Skeletal muscle cell (primary cell): ENCODE measurements at places on chromosomes 11 and 22.

GRCh38 chr11:128341280-128342248, 245.8 kb downstream of the ETS1 start:
- no peak for DNase-seq

DNA sequence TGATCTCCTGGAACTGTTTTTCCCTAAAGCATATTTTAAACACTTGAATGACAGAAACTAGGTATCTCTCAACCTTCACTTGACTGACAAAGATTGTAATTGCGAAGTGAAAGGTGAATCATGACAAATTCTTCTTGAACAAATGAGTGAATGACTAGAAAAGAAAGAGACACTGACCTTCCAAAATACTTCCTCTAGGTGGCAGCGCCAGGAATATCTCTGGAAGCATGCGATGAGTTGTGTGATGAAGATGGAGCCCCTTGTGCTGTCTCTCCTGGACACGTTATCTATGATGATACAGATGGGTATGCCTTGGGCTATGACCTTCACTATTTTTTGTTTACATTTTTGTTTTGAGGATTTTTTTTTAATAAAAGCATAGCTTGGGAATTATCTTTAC, 7.0 kb upstream of the CASP12 start:
- no peak for DNase-seq

- no peak for DNase-seq
These were observed 35.3 kb downstream of the PPP6R3 start for GRCh38 chr11:68495872-68496271.

DNA sequence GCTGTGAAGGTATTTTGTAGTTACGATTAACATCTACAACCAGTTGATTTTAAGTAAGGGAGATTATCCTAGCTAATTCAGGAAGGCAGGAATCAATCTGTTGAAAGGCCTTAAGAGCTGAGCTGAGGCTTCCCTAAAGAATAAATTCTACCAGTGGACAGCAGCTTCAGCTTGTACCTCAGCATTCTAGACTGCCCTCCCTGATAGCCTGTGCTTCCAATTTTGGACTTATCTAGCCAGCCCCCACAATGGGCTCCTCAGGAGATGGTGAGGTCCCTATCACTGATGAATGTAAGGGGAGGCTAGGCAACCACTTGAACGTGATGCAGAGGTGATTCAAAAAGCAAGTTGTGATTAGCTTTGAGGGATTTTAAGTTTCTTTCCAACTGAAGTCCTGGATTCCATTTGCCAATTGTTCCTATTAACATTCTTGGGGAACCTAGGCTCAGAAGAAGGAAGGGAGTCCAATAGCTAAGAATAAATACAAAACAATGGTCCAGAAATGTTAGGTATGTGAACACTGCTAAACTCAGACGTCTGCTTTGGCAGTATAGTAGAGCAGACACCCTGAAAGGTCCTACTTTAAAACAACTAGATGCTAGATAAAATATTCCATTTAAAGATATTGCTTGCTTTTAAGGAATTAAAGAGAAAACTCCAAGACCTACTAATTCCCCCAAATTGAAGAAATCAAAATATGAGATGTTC, 404.3 kb upstream of the TENM4 start:
- no peak for DNase-seq

DNA sequence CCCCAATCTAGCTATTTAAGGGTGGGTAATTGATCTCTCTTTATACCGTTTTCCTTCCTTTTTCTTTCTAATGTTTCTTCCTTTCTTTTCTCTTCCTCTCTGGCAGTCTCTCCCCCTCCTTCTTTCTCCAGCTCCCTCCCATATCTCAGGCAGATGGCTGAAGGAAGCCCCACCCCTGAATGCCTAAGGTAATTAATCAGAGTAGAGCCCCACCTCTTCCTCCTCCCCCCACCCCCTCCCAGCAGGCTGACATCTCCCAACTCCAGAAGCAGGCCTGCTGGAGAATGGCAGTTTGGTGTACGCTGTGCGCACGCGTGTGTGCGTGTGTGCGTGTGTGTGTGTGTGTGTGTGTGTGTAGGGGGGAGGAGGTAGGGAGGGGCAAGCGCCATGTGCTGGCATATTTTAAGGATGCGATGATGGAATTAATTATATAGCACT, 122.6 kb downstream of the APOL5 start:
- DNase-seq: peak; percentile 97

DNA sequence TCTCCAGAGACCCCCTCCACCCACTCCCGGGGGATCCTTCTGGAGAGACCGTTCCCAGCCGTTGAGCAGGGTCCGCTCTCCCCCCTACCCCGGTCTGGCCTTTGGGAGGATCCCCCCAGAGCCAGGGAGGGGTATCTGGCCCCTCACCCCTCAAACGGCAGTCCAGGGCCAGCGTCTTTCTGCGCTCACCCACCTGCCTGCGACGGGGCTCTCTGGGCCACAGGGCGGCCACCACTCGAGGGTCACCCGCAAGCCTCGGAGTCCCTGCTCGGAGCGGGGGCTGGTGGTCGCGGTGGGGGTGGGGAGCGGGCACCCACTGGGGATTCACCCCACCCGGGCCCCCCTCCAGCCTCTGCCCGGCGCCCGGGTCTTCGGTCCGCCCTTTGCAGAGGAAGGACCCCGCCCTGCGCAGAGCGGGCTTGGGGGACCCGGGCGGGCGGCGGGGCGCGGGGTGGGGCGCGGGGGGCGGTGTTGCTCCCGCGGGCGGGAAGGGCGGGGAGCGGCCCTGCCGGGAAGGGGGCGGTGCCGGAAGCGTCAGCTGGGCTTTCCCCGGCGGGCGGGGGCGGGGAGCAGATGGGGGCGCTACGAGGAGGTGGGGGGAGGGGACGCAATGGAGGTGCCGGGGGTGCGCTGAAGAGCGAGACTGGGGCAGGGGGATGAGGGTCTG, 16.6 kb downstream of the CRELD2 start:
- DNase-seq: no peak
